ENCODE measurements at places on chromosomes 7 and 10. TPM values are rescaled to one million over a fixed set of nuclear protein-coding genes. Genes with fewer than 3 reads are reported as not detected.

FGL2 gene
- 0.30 TPM for total RNA-seq

ELN gene
- total RNA-seq, result 0.59 TPM

DRGX gene
- not detected for total RNA-seq

PAPSS2 gene
- 233 TPM for total RNA-seq

FFAR4 gene
- total RNA-seq, result not detected

TMEM270 gene
- total RNA-seq, result not detected

OR2A5 gene
- total RNA-seq, result not detected

SDK1 gene
- total RNA-seq, result 0.46 TPM

STEAP4 gene
- not detected for total RNA-seq

All from smooth muscle cell of the umbilical artery (primary cell).